Left kidney (tissue), 8 donors: ENCODE measurements at places on chromosomes 2 and 18. TPM values are rescaled to one million over a fixed set of nuclear protein-coding genes. Genes with fewer than 3 reads are reported as not detected.

GRCh38 chr2:100141906-100142305 is 484 bp downstream of the AFF3 start:
- no peak for DNase-seq

- DNase-seq, result no peak
These were observed 172.1 kb downstream of the SETBP1 start for GRCh38 chr18:44852818-44853217.

DNA sequence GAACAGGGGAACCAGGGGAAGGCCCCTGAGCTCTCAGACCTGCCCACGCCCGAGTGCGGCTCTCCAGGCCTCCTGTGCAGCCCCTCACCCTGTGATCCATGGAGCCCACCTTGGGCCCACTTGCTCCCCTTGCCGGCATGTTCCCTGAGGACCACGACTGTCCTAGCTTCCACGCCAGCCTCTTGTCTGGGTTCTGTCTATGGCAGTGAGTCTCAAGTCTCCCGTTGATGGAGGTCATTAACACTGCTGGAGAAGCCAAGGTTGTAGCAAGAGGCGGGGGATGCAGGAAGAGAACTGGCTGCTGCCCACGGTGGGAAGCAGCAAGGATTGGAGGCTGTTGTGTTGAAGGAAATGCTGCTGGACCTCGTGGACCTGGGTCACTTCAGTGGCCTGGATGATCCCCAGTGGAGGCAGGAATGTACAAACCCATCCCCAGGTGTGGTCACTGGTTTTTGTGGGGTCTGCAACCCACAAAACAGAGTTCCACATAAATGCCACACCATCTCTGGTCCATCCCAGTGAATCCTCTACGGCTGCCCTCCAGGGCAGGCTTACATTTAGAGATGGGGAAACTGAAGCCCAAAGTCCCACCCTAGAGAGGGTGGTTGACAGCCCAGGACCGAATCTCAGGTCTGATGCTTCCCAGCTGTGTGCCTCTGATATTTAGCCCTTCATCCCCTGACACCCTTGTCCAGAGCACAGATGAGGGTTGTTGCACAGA is 150.3 kb downstream of the NDUFA10 start:
- DNase-seq, result no peak

- DNase-seq, result no peak
These were observed 362 bp upstream of the PSTPIP2 start for GRCh38 chr18:46072376-46072867.

C2orf42 gene
- 16.7 TPM for polyA plus RNA-seq

RFTN2 gene
- 19.0 TPM for polyA plus RNA-seq
